ENCODE measurements at places on chromosomes 6 and 20.

GRCh38 chr20:53957451-53958172 lies 112.8 kb downstream of the BCAS1 start:
- no peak for DNase-seq

- no peak for DNase-seq
Measured at GRCh38 chr6:87103977-87104601, 9.2 kb upstream of the CGA start.

DNA sequence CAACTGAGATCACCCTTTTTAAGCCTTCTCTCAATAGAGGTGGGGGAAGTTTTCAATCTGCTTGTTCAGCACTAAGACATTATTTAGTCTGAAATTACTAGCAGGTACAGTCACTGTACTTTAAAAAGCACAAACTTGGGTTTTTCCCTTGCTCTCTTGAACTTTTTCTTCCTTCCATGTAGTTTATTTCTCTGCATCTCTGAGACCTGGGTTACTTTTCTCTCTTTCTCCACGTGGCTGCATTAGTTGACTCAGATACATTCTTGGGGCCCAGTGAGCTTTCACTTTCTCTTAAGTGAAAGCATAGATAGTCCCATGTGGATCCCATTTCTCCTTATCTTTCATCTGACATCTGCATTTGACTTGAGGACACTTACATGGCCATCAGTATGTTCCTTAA lies 433.9 kb upstream of the MAP3K7 start:
- DNase-seq: no peak

DNA sequence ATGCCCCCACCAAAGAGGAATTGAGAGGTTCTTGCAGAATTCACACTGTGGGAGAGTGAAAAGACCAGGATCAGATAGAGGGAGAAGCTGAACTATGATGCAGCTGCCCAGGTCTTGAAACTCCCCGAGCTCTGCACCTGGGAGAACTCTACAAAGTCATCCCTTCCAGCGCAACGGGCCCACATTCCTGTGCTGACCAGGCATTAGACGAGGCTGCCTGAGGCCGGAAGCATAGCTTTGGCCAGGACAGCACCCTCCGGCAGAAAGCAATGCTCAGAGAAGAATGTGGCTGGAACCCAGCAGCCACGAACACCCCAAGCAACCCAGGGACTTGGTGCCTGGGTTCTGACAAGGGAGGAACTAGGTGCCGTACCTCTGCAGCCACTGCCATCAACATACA lies 281.5 kb upstream of the CDH4 start:
- no peak for DNase-seq

DNA sequence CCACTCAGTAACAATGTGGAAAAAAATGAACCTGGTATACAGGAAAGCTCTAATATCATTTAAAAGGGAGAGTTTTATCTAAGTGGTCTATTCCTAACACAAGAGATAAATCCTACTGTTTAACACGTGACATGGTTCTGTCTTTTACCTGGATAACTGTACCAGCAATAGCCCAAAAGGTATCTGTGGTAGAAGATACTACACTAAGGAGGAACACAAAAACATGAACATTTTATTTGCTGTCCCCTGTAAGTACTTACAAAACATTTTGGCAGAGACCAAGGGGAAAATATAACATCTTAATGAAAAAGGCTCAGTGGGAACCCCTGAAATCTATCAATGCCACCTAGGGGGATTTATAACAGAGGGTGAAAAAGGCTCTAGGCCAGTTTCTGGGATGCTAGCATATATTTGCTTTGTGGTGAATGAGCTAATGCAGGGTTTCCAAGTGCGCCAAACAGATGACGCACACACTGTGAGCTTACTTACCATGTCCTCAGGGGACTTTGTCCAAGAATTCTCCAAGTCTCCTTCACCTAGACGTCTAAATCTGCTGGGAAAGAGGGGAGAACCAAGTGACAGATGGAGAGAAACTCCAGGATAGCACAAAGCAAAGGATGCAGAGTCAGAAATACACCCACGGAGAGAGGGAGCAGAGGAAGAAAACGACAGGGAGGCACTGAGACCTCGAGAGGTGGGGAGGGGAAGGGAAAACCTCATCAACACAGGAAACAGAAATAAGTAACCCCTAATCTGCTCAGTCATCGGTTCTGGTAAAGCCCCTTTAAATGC lies 147.9 kb upstream of the PRND start:
- no peak for DNase-seq

GRCh38 chr20:9374072-9374471 lies 140.3 kb upstream of the LAMP5 start:
- no peak for DNase-seq

DNA sequence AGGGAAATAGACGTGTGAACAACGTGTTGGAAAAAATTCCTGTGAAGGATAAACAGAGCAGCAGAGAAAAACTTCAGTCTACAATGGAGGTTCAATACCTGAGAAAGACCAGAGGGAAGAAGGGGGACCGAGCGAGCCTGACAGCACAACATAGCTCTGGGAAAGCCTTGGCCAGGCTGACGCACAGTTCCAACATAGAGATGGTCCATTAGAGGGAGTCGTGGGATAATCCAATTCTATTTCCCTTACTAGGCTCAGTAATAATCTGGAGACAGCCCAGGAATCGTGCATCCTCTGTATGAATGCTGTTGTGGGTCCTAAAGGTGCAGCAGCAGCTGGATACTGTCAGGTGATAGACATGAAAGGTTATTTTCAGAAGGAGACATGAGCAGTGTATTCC lies 370.8 kb upstream of the BTBD3 start:
- DNase-seq: no peak

GRCh38 chr6:135329851-135330803 lies 149.0 kb downstream of the MYB start:
- no peak for DNase-seq

DNA sequence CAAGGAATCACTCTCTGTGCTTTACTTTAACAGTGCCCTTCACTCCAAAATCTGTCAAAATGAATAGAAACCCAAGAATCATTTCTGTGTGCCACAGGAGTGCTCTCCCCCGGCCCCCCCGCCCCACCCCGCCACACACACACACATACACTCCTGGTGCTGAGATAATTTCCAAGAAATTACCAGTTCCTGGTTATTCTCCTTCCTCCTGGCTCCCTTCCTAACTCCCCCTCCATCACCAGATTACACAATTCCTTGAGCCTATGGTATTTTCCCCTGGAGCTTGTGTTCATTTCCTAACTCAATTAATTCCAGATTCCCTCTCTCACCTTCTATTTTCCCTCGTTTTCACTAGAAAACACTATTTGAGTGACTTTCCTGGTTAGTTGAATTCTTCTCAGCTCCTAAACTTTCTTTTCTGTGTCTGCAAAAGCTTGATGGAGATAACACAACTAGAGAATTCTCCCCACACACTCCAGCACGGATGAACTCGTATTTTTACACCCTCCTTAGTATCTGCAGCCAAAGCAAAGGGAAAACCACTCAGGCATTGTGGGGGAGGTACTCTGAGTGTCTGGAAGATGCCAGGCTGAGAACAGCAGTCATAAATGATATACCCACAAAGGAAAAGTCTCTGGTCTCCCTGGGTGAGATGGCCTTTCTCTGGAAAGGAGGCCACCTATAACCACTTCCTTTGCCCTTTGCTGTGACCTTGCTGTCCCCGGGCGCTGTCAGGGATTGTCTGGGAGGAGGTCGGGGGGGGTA lies 1.9 kb upstream of the SLC24A3 start:
- DNase-seq: no peak

GRCh38 chr20:23407781-23408464 lies 13.4 kb downstream of the NAPB start:
- no peak for DNase-seq

DNA sequence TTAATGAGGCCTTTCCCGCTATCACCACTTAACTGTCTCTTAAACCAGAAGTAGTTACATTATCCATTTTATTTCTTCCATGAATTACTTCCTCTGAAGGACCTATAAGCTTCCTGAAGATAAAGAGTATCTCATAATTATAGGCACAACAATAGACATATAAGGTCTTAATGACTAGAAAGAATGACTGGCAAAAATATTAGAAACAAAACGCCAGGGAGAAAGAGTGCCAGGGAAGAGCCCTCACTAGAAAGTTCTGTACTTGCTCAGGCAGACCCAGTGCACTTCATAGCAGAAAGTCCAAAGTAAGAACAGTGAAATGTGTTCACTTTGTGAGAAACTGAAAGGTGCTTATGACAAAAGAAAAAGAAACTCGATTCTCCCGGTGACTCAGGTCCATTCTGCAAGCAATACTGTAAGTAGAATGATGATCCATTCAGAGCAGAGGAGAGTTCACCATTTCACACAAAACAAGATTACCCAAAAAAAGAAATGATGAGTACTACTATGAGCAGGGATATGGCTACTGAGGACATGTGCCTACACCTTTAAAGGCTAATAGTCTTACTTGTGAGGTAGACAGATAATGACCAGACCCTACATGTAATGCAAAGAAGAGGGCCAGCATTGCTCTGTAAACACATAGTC lies 5.5 kb downstream of the ZNF334 start:
- DNase-seq: no peak

- DNase-seq: no peak
Measured at GRCh38 chr20:49644980-49645565, 68.6 kb downstream of the B4GALT5 start.
